ENCODE measurements at places on chromosomes 1 and 21. TPM values are rescaled to one million over a fixed set of nuclear protein-coding genes. Genes with fewer than 3 reads are reported as not detected.

- peaks cover 3% of the 10 kb centered on the region for H3K36me3 ChIP-seq
- H3K27me3 ChIP-seq: no peaks in the 10 kb centered on the region
- H3K4me1 ChIP-seq: no peaks in the 10 kb centered on the region
- H3K4me3 ChIP-seq: no peak overlapping the region
- DNase-seq: no peak
- no peak overlapping the region for H3K27ac ChIP-seq
Measured at GRCh38 chr1:12035312-12035711, 16.0 kb downstream of the MIIP start.

The C1orf21 gene
- total RNA-seq: 20.6 TPM

The SPRR2G gene
- total RNA-seq: not detected

DNA sequence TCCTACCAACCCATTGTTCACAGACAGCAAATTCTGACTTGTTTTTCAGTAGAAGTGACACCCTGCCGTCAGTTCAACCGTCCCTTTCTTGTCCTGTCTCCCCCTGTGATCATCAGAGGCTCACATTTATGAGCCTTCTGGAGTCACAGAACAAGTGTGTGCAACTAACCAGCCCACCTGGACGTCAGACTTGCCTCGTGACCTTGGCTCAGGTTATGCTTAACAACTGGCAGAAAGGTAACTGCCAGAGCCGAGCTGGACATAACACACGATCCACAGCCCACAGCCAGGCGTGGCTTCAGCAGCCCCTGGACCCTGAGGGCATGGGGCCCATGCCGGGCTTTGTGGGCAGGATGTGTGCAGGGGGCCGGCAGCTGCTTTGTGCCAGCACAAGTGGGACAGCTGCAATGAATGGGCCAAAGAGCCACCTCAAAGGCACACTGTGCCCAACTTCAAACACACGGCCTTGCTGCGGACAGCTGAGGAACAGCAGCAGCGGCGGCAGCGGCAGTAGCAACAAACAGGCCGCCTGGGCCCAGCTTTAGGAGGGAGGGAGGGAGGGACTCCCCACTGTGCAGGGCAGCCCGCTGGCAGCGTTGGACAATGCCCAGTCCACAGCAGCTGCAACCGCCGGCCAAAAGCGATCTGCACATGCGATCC, 103.9 kb downstream of the ZBTB18 start:
- H3K4me3 ChIP-seq: no peak overlapping the region
- DNase-seq: no peak
- H3K36me3 ChIP-seq: no peaks in the 10 kb centered on the region
- H3K27me3 ChIP-seq: no peaks in the 10 kb centered on the region
- H3K4me1 ChIP-seq: peaks cover 12% of the 10 kb centered on the region

DNA sequence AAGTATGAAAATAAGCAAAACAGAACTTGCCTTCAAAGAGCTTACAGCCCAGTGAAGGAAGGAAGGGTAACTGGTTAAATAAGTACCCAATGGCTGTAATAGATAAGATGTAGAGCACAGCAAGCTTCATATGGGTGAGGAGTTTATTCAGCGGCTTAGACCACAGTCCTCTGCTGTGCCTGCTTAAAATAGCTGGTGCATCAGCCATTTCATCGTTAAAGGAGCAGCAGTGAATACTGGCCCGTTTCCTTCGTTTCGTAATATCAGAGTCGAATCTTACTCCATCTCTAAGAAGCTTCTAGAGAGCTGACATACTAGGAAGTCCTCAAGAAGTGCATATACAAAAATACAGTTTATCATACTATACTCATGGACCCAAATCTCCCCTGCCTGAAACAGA, 286.5 kb downstream of the NFIA start:
- DNase-seq: no peak
- H3K4me1 ChIP-seq: peaks cover 9% of the 10 kb centered on the region
- H3K27me3 ChIP-seq: no peaks in the 10 kb centered on the region
- no peak overlapping the region for H3K4me3 ChIP-seq
- no peaks in the 10 kb centered on the region for H3K36me3 ChIP-seq
- H3K27ac ChIP-seq: no peak overlapping the region

The TRIM63 gene
- not detected for total RNA-seq

DNA sequence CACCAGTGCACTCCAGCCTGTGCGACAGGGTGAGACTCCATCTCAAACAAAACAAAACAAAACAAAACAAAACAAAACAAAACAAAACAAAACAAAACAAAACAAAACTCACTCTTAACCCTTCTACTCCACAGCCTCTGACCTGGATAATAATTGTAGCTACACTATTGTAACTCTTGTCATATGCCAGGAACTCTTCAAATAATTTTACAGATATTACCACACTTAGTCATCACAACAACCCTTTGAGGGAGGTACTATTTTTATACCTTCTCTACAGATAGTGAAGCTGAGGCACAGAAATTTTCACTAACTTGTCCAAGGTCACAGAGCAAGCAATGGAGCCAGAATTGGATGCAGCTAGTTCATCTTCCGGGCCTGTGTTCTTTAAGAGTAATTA, 547.8 kb downstream of the ADGRL2 start:
- H3K4me3 ChIP-seq: no peak overlapping the region
- no peak for DNase-seq
- no peaks in the 10 kb centered on the region for H3K36me3 ChIP-seq
- H3K4me1 ChIP-seq: no peaks in the 10 kb centered on the region

The FAM3B gene
- 0.71 TPM for total RNA-seq

The KAZN gene
- total RNA-seq: 3.6 TPM
